ENCODE measurements at places on chromosomes 7 and 10. TPM values are rescaled to one million over a fixed set of nuclear protein-coding genes. Genes with fewer than 3 reads are reported as not detected.
A peak's percentile ranks its signal among the peaks of the same experiment; 100 is the strongest.

Gene NODAL
- not detected for total RNA-seq

- H3K4me3 ChIP-seq: no peak overlapping the region
- H3K36me3 ChIP-seq: no peaks in the 10 kb centered on the region
- H3K27ac ChIP-seq: no peak overlapping the region
- H3K27me3 ChIP-seq: no peaks in the 10 kb centered on the region
- no peak for DNase-seq
- peaks cover 3% of the 10 kb centered on the region for H3K4me1 ChIP-seq
Observed at GRCh38 chr10:48554656-48555055, 50.2 kb downstream of the ARHGAP22 start.

DNA sequence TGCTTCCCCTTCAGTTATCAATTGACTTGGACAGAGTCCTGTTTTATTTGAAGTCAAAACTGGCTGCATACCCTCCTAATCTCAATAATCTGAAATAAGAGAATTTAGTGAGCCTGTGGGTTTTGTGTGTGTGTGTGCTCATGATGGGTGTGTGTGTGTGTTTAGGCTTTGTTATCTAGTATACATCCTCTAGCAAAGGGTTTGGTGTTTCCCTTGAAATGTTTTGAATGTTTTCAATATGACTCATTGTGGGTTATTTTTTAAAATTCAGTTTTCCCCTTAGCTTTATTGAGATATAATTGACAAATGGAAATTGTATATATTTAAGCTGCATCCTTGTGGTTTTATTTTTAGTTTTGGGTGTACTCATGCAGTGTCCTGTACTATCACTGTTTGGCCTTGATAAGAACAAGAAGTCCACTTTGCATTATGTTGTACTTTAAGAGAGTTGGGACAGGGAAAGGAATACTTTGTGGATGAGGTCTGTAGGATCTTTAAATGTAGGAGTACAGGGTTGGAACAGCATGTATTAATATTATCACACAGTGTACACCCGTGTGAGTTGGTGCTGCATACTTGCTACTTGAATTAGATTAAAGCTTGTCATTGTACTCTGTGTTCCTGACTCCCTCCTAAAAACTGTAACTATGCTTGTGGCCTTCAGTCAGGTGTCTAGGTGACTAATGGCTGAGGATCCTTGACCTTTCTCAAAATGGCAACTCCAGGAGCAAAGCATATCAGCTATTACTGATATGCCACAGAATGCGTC lies 58.3 kb downstream of the VCL start:
- H3K4me3 ChIP-seq: no peak overlapping the region
- H3K36me3 ChIP-seq: no peaks in the 10 kb centered on the region
- no peak for DNase-seq
- peak overlapping the region; percentile 60 for H3K27ac ChIP-seq
- peaks cover 63% of the 10 kb centered on the region for H3K4me1 ChIP-seq

DNA sequence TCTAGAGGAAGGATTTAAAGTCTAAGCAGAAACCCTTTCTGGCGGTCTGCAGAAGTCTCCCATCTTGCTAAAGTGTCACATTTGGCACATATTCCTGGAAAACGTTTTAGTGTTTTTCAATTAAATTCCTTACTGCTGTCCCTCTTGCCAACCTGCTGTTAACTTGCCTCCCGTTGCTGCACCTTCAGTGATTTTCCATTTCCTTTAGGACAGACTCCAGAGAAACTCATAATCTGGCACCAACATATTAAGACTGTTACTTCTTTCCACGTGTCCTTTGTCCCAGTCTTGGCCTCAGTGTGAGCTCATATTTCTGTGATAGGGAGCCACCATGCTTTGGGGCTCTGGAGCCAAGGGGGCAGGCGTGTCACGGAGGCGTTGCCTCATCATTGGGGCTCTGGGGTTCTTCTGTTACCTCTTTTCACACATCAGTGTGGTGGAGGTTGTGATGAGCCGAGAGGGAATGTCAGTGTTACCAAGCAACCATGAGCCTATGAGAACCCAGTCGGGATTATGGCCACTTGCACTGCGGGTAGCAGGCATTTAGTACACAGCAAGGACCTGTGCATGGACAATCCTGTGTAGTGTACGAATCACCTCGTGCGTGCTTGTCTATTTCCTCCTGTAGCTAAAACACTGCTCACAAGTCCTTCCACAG lies 26.0 kb upstream of the ZNF32 start:
- no peaks in the 10 kb centered on the region for H3K27me3 ChIP-seq
- H3K27ac ChIP-seq: no peak overlapping the region
- H3K36me3 ChIP-seq: no peaks in the 10 kb centered on the region

DNA sequence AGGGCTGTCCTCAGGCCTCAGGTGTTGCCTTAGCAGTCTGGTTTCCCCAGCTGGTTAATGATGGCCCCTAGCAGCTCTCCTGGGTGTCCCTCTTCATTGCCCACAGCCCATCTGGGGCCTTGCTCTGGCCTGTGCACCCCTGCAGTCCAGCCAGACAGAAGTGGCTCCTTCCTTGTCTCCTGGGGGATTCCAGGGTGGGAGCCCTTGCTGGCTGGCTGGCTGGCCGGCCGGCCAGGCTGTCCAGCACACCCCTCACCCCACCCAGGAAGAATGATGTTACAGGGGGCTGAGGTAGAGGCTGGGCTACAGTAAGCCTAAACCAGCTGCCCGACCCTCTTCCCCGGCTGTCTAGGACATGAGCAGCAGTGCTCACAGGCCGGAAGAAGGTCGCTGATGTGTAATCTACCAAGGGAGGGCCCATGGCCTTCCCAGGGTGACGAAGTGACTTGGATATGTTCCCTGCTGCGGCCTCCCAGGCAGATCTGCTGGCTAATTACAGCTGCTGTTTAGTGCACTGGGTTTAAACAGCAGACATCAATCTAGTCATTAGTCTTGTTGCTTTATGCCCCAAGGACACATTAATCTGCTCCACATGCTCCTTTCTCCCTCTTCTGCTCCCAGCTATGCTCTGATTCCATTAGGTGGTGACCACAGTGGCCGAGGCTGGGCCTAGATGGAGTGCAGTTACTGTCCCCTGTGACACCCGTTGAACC lies 53.8 kb upstream of the LRRC4 start:
- no peak overlapping the region for H3K27ac ChIP-seq
- H3K36me3 ChIP-seq: peaks cover 36% of the 10 kb centered on the region
- H3K4me3 ChIP-seq: no peak overlapping the region

DNA sequence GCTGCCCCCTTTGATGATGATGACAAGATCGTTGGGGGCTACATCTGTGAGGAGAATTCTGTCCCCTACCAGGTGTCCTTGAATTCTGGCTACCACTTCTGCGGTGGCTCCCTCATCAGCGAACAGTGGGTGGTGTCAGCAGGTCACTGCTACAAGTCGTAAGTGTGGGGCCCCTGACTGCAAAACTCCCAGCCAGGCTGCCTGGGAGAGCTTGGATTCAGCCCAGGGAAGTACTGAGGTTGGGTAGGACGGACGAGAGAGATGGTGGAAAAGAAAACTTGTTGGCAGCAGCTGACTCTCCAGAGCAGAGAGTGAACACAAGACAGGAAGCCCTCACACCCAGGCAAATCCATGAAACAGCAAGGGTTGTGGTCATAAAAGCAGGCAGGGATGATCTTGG lies 1.3 kb downstream of the PRSS2 start:
- H3K27ac ChIP-seq: no peak overlapping the region
- DNase-seq: no peak
- no peak overlapping the region for H3K4me3 ChIP-seq
- H3K4me1 ChIP-seq: peaks cover 10% of the 10 kb centered on the region

GRCh38 chr7:136741941-136742340 lies 126.5 kb upstream of the CHRM2 start:
- no peaks in the 10 kb centered on the region for H3K36me3 ChIP-seq
- H3K4me3 ChIP-seq: no peak overlapping the region
- H3K4me1 ChIP-seq: no peaks in the 10 kb centered on the region
- no peaks in the 10 kb centered on the region for H3K27me3 ChIP-seq
- no peak for DNase-seq

All from thoracic aorta (tissue), 2 donors.